ENCODE measurements at places on chromosomes 16 and 17.

DNA sequence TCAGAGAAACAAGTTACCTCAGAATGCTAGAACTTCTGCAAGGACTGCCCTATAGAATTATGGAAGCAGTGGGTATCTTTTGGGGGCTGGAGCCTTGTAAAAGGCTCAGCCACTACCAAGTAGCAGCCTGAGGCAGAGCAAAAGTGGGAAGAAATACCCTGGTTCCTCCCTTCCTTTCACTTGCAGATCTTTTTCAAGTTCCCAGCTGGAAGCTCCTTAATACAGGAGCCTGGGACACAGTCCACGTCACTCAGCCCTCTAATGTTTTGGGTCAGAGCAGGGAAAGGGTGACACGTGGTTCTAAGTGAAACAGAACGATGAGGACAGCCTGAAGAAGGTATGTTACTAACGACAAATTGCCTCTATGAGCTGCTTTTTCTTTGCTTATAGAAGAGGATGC lies 93.1 kb downstream of the CNTNAP4 start:
- no peak for DNase-seq

GRCh38 chr16:67999985-68000384 lies 701 bp upstream of the DPEP2 start:
- no peak for DNase-seq

GRCh38 chr16:9378876-9379275 lies 287.4 kb downstream of the HAPSTR1 start:
- no peak for DNase-seq

DNA sequence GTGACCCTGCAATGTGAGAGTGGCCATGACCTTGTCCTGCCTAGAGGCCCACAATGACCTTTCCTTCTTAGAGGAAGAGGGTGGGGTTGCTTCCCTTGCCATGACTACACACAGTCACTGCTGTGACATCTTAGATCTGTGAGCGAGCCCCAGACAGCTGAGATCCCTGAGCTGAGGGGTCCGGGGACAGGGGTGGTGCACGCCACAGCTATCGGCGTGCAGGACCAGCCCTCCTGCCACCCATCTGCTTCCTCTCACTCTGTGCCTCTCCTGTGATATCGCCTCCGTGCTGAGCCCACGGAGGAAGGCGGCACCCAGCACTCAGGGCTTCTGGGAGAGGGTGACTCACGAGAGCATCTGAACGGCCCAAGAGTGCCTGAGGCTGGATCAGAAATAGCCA lies 35.2 kb downstream of the KIAA0513 start:
- DNase-seq, result no peak

GRCh38 chr17:39097150-39097519 lies 54.3 kb downstream of the PLXDC1 start:
- no peak for DNase-seq

GRCh38 chr17:32461853-32462617 lies 17.7 kb downstream of the PSMD11 start:
- DNase-seq, result peak; percentile 43

DNA sequence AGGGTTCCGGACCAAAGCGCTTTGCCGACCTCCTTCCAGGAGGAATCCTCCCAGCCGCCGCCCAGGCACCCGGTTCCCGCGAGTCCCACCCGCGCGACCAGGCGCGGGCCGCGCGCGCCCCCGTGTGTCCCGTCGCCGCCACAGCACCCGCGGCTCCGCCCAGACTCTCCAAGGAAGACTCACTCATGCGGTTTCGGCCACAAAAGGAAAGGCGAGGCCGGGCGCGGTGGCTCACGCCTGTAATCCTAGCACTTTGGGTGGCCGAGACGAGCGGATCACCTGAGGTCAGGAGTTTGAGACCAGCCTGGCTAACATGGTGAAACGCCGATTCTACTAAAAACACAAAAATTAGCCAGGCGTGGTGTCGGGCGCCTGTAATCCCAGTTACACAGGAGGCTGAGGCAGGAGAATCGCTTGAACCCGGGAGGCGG lies 3.5 kb upstream of the PKMYT1 start:
- peak; percentile 40 for DNase-seq

DNA sequence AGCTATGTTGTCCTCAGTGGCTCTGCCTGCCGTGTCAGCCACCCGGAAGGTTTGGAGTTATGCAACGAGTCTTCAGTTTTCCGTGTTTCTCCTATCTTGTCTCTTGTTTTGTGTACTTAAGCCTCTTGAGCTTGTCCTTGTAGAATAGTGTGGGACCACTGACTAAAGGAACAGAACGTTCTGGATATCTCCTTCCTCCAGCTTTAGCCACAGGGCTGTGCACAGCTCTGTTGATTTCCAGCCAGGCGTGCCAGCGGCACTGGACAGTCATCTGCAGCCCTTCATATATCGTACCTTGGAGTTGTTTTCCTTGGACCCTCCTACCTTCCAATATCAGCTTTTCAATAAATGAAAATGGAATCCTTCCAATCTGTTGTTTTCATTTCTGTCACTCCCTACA lies 39.8 kb downstream of the TMEM11 start:
- no peak for DNase-seq

- DNase-seq, result no peak
Measured at GRCh38 chr17:61392679-61393078, 7.0 kb upstream of the TBX2 start.

DNA sequence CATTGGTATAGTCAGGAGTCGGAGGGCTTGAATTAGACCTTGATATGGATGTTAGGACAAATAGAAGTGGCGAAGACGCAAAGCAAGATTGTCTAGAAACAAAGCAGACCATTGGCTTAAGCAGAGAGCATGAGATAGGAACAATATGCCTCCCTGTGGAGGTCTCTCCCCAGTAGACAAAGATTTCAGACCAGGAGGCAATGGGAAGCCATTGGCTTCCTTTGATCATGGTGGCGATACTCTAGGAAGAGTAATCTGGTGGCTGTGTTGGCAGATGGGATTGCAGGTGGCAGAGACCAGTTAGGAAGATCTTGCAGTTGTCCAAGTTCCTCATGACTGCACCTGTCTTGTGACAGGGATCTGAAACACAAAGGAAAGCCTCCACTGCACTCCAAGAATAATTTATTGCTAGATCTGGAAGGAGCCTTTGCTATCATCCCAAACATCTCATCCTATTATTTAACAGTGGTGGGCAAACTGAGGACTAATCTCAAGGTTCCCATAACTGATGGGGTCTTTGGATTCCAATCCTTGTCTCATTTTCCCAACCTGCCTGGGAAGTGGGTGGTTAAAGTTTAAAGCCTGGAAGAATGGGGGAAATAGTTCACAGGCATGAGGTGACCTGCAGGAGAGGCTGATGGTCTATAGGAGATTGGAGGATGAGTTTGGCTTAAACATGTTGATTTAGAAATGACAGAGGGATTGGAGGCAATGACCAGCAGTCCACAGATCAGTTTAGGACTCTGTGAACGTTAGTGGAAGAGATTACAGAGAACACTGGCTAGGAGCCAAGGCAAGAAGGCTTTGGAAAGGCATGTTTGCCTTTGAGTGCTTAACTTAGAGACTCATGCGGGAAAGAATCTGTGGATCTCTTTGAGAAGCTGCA lies 37.0 kb downstream of the HLF start:
- DNase-seq, result no peak

GRCh38 chr17:58643147-58643546 lies 48.7 kb downstream of the TEX14 start:
- no peak for DNase-seq

DNA sequence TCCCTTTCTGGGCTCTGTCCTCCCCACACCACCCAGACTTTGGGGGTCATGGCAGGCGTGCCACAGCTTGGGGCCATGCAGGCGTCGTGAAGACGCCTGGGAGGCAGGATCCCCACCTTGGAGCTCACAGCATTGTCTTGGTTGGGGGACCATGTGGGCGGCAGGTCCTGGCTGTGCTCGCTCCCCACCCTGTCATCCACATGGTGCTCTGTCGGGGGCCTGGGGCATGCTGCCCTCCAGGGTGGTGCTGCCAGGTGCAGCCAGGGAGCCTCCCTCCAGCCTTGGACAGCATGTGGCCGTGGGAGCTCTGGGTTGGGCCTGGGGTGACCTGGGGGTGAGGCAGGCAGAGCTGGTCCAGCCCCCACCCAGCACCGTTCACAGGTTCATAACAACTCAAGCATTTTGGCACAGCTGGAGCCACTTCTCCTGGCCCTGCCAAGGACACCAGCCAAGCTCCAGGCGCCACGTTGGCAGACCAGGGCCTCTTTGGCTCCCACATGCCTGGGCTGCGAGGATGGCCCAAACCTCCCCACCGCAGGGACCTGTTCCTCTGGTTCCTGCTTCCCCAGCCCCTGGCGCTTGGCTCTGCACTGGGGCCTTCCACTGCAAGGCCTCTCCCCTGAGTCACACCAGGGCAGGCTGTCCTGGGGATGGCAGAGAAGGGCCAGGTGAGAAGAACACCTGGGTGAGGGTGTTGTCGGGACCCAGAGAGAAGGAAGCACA lies 15.1 kb upstream of the ATP6V0C start:
- no peak for DNase-seq

- DNase-seq, result no peak
Measured at GRCh38 chr16:5206331-5206990, 108.9 kb upstream of the EEF2KMT start.

DNA sequence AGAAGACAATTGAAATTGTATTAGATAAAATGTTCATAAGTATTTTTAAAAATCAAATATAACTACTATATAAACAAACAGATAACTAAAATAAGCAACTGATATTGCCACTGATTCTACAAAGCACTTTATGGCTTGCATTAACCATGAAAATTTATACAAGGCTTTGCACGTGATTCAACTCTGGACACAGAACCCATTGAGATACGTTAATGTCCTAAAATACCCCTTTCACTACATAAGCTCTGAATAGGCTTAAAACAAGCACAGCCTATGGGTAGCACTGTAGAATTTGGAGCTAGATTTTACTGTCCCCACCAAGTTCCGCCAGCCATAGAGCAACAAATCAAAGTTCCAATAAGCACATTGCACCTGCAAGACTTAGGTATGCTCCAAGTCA lies 4.5 kb downstream of the ZNF652 start:
- DNase-seq, result no peak

- no peak for DNase-seq
Measured at GRCh38 chr17:8285270-8286181, 2.9 kb upstream of the RANGRF start.

DNA sequence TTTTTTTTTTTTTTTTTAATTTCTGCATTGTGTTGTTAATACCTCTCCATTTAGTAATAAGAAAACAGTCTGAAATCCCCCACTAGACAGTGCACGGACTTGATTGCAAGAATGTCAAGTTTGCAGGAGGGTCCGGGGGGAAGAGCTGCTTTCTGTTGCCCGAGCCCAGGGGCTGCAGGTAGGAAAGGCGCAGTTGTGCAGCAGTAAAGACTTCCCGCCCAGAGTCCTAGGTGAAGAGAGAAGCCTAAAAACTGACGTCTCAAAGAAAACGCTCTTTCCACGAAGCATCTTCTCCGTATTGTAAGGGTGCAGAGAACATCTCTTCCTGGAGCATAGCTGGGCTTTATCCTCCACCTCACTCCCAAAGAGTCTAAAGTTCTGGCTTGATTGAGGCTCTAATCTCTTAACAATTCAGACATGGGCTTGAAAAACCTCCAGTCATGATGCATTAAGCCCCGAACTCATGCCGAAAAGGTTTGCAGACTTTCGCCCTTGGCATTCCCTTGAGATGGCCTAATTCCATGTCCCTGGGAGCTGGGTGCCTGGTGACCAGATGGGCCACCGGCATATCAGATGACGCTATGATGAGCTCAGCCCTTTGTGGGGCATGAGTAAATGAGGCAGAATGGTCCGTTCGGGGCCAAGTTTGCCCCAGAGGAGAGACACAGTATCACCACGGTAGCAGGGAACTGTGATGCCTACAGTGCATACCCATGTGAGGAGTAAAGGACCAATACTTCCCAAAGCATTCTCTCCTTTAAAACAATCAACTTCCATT lies 436.2 kb upstream of the ZFHX3 start:
- no peak for DNase-seq

GRCh38 chr17:280901-281300 lies 71.7 kb downstream of the RPH3AL start:
- no peak for DNase-seq

GRCh38 chr17:28046034-28046825 lies 3.8 kb downstream of the NLK start:
- DNase-seq, result no peak

DNA sequence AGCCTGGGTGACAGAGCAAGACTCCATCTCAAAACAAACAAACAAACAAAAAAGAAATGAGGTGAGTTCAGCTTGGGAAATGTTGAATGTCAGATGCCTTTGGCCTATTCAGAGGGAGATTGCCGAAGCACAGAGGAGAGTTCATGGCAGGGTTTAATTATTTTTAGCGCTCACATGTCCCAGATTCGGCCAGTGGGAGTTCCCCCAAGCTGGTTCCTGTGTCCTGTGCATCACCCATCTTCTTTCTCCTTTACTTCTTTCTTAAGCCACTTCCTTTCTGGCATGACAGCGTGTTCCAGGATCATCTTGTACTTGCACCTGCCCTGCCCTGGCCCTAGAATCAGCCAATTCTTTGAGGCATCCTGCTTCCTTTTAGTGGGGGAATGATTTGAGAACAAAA lies 9.2 kb downstream of the MPV17L start:
- DNase-seq, result no peak

DNA sequence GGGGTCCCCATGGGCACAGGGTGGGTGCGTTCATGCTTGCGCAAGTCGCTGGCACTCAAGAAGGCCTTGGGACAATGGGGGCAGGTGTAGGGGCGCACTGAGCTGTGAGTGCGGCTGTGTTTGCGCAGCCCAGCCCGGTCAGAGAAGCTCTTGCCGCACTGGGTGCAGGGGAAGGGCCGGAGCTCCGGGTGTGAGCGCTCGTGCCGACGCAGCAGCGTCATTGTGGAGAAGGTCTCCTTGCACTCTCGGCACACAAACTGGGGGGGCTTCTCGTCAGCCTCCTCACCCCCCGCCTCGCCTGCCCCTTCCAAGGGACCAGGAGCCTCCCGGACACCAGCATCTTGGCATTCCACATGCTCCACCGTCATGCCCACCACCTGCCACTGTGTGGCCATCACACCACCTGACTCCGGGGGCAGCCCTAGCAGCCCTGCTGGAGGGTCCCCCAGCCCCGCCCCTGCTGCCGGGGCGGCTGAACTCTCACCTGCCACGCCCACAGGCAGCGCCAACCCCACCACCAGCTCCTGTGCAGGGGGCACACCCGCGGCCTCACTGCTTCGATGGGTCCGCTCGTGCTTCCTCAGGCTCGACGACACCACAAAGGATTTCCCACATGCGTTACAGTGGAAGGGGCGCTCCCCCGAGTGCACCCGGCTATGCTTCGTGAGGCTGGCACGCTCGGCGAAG lies 12.8 kb downstream of the ZNF668 start:
- DNase-seq, result no peak

GRCh38 chr17:13038931-13039665 lies 21.3 kb upstream of the ELAC2 start:
- DNase-seq, result no peak

DNA sequence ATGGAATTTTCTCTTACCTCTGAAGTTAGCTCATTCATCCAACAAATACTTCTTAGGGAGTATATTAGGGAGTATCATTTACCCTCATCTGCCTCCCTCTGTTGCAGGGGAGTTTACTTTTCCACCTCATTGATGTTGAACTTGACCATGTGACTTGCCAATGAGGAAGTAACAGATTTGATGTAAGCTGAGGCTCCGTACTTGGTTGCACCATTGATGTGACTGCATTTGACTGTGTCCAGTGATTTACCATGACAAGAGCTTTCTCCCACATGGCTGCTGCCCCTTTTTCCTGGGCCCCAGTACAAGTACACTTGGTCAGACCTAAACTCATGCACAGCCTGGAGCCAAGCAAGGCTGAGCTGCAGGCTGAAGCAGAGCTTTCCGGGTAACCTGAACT lies 81.6 kb upstream of the HS3ST2 start:
- no peak for DNase-seq

Data from activated CD4-positive, CD25-positive, alpha-beta regulatory T cell (primary cell).